Activated CD4-positive, alpha-beta T cell treated with anti-CD3 and anti-CD28 coated beads, Interleukin-2, amount 50 U/mL, for 4 hours (primary cell): ENCODE measurements at places on chromosomes 5 and 9.

DNA sequence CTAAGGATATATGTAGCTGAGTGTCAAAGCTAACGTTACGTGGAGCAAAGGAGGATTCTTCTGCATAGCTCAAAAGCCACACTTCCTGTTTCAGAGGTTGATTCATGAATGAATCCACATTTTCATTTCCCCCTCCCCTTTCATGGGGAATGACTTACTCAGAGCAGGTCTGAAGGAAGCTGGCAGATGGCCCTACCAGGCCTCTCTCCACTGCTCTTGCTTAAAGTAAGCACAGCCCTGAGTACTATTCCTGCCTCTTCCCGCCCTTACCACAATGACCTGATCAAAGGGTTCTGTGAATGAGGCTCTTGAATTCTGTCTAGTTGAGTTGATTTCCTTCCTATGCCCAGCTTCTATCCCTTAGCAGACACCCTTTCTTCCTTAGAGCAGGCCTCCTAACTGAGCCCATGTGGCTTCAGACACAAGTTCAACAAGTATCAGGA, 6.3 kb downstream of the IGIP start:
- DNase-seq: no peak

DNA sequence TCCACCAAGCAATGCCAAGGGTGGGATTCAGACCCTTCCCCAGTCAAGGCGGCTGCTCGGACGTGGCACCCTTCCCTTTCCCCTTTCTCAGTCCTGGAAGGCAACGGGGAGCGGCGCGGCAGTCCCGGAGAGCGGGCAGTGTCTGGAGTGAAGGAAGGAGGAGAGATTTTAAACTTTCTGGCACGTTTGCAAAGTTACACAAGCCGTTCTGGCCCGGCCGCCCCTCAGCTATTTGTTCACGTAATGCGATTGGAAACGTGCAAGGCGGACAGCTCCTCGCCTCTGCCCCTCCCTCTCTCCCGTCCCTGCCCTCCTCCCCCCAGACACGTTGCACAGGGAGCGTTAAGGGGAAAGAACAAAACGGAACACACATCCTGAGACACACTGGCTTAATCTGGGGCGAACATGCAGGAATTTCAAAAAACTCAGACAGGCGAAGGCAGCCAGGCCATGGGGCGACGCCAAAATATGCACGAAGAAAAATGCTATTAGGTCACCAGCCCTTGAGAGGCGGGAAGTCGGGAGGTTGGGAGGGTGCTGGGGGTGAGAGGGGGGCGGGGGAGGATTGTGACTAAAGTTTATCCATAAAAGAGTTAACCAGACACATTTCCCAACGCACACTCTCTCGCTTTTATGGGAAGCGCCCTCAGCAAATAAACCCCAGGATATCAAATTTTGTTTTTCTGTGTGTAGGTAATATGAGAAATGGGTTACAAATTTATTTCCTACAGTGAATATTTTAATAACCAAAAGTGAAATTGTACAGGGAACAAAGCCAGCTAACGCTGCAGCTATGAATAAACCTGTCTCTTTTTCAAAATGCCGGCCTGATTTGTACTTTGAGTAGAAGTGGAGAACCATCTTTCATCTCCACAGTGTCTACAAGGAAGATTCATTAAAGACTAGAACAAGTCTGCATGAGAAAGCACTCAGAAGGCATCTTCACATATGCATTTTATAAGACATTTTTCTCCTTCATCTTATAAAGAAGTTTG, at the start of gene LOX:
TSS of gene LOX (minus strand) at position 144 of the 995 bp plus-strand sequence. CDS start 274 bp downstream, outside the sequence.
- no peak for DNase-seq

- DNase-seq: no peak
Observed at GRCh38 chr9:19922476-19923118, 133.8 kb upstream of the SLC24A2 start.

GRCh38 chr9:122042056-122042455, 51.1 kb downstream of the TTLL11 start:
- DNase-seq: no peak

- DNase-seq: no peak
Observed at GRCh38 chr9:10331157-10331556, 281.6 kb downstream of the PTPRD start.

DNA sequence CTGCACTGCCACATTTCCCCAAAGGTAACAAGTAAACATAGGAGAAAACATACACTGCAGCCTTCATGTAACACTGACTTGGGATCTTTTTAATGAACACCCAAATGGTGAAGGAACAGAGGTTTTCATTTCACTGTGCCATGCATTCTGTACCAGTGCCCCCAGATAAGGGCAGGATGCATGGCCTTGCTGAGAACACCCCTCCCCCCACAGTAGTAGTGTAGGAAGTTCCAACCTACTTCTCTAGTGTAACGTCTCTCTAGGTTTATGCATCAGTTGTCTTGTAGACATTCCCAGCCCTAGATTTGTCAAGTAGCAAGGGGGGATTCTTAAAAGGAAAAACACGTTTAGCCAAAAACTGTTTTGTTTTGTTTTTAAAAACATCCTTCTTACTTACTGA, 29.9 kb downstream of the MAP3K1 start:
- no peak for DNase-seq

- DNase-seq: no peak
Observed at GRCh38 chr5:37132646-37133045, 116.5 kb downstream of the CPLANE1 start.

DNA sequence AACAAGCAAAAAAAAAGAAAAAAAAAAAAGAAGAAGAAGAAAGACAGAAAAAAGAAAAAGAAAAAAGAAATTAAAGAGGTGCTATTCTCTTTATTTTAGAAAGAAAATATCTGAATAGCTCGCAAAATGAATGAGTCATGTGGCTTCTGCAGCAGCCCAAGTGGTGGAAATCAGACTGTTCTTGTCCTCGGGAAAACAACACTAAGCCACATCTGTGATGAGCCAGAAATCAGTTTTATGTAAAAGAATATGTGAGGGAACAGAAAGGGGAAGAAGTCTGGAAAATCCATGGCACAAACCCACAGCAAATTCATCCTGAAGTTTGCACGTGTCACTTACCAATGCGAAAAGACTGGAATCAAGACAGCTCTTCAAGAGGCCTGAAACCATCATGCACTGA, 118.7 kb upstream of the GAS1 start:
- no peak for DNase-seq

DNA sequence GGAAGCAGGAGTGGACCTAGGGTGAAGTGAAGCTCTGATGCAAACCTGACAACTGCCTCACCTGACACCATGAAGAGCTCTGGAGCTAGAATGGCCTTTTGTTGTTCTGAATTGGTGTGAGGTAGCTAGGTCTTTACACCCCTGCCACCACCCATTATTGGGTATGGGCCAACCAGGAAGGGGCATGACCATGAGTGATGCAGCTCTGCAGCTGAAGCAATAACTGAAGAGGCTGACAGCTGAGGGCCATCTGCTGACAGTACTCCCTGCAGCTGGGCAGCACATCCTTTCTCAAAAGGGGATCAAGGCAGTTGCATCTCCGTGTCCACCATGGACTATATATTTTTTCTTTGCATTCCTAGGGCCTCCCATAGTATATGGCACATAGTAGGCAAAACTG, 87.0 kb upstream of the TLE1 start:
- no peak for DNase-seq

DNA sequence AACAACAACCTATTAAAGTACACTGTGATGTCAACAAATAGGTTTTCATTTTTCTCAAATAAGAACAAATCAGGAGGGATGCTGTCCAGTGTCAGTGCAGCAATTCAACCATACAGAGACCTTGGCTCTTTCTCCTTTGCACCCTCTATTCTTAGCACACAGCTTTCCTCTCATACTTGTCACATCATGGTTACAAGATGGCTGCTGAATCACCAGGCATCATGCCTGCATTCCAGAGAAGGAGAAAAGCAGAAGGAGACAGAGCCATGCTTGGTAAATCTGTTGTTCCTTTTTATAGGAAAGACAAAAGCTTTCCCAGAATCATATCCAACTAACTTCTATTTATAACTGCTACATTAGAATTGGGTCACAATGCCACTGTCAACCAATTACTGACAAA, 124.7 kb upstream of the VLDLR start:
- DNase-seq: no peak

- DNase-seq: no peak
Observed at GRCh38 chr5:169697976-169698375, 60.9 kb downstream of the DOCK2 start.

DNA sequence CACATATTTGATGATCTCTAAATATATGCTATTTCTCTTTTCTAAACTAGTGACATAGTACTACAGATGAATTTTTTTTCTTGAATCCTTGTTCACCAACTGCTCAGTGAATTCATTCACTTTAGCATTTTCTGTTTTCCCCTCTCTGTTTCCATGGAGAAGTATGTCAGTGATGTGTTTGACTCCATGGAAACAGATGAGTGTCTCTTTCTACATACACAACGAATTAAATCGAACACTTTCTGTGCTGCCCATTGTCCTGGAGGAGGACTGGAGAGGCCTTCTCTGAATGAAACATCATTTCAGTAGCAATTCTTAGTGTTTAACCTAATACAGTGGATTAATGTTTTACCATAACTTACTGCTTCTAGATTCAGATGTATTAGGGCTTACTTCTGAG, 9.5 kb downstream of the INVS start:
- no peak for DNase-seq

- DNase-seq: no peak
Observed at GRCh38 chr9:136105398-136106135, 10.5 kb upstream of the NACC2 start.

DNA sequence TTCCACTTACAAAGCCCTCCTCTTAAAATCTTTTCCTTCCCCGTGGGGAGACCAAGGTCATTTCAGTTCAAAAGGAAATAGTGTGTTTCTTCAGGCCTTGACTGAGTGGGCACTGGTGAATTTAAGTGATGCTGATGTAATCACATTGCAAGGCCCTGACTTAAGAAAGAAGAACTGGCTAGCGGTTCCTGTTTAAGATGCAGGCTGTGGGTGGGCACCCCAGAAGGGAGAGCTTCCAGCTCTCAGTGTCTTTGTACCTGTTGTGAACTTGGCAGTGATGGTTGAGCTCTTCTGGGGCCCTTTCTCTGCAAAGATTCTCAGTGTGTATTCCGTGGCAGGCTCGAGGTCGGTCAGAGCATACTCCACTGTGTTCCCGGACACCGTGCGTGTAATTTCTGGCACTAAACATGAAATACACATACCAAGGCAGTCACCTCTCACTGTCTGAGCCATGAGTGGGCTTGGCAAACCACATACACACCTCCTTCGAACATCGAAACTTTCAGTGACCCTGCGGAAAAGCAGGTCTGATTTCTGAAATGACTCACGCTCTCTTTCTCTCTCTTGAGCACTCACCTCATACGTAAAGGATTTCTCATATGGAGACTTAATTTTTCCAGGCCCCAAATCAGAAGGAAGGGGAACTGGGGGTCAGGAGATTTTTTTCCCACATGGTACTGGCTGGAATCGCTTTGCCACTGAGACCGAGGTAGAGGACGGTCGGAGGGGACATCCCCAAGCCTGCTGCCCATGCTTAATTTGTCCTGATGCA, 81.9 kb downstream of the TNC start:
- no peak for DNase-seq

- DNase-seq: no peak
Observed at GRCh38 chr5:21783074-21783679, 1070.0 kb downstream of the CDH12 start.

GRCh38 chr5:151721812-151722391, 35.2 kb upstream of the SPARC start:
- DNase-seq: no peak

DNA sequence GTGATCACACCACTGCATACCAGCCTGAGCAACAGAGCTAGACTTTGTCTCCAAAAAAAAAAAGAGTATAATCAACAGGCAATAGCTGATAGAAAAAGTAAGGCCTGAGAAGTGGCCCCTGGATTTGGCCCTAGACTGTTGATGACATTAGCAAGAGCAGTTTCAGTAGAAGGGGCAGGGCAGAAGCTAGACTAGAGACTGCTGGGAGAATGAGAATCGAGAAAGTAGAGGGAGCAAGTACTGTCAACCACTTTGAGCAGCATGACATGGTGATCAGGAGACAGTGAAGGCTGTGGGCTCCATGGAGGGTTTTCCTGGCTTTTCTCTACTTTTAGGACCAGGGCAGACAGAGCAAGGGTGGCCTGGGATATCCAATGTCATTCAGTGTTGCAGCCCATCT, 34.9 kb upstream of the B4GALT1 start:
- DNase-seq: no peak

DNA sequence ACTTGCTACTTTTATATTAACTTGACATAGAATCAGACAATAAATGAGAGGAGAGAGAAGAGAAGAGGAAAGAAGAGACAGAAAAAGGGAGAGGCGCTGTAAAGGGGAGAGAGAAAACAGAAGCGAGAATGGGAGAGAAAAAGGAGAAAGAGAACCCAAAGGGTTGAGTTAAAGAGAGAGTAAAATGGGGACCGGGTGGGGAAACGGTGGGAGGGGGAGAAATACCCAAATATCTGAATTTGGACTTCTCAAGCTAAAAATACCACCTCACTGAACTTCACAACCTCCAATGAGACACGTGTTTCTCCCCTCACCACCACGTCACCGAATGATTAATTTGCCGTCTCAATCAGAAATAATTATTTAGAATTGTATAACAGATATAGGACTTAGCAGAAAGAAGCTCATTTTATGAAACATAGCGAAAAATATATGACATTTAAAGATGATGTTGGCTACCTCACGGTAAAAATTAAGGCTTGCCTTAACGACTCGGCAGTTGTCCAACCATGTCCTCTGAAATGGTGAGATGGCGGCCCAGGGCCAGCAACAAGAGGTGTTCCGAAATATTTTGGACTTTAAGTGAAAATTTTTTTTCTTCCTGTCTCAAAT, 204.1 kb downstream of the MEF2C start:
- no peak for DNase-seq

DNA sequence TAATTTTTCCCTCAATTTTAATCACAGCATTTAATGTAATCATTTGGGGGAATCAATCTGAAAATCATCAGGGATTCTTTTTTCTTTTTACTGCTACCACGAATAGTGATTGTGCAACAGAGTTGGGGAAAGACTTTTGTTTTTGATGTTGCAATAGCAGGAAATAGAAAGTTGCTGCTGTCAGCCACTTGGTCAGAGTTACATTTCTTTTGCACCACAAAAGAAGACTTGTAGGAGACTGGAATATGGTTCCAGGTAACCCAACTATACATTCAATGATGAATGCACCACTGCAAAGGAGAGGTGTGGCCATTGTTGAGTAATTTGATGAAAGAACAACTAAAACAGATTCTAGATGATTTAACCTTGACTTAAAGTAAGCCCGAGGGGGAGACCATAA, 46.3 kb upstream of the PALM2AKAP2 start:
- no peak for DNase-seq

DNA sequence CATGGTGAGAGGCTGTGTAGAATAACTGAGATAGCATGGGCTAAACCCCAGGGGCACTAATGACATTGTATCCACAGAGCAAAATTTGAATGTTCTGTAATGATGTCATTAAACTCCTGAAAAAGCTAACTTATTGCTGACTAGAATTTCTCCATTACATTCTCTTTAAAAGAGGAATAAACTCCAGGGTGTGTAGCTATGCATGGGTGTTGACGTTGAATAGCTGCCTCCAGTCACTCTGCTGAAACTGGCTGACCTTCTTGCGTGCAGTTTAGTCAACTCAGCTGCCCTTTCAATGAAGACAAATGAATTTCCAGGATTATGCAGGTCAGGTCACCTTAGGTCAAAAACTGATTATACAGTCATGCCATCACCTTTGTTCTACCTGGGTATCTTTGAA, 617.5 kb upstream of the WWC1 start:
- DNase-seq: no peak

- DNase-seq: no peak
Observed at GRCh38 chr9:93261735-93262523, 78.0 kb downstream of the WNK2 start.

GRCh38 chr9:99058964-99059921, 45.7 kb upstream of the TGFBR1 start:
- DNase-seq: no peak
